OCI-LY7 (cell line): ENCODE measurements at places on chromosomes 11 and 22.

GRCh38 chr22:27982106-27982505 is 63.0 kb upstream of the PITPNB start:
- no peak for DNase-seq

DNA sequence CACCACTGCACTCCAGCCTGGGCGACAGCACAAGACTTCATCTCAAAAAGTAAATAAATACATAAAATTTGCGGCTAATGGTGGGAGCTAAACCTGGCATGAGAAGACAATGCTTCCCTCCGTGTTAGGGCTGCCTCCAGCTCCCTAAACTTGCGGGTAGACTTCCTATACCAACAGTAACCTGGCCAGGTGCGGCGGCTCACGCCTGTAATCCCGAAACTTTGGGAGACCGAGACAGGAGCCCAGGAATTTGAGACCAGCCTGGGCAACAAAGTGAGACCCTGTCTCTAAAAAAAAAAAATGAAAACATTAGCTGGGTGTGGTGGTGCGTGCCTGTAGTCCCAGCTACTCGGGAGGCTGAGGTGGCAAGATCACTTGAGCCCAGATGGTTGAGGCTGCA is 25.3 kb downstream of the SLC25A18 start:
- DNase-seq = no peak

DNA sequence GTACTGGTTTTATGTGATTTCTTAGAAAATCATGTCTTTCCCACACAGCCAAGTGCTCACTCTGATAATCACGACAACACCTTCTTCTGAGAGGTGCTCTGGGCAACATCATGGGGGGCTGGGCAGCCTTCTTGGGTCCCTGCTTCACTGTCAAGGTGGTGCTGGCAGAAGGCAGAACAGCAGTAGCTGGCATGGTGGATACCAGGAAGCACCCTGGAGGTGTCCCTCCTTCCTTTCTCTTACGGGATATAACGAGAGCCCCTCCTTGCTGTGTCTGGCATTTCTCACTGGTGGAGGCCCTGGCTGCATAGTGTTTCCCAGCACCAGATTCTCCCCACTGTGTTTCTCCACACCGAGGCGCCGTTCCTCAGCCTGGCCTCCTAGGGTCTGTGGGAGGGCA is 60.9 kb downstream of the SCN3B start:
- no peak for DNase-seq

GRCh38 chr11:36578458-36578857 is 10.7 kb downstream of the RAG1 start:
- DNase-seq = no peak

DNA sequence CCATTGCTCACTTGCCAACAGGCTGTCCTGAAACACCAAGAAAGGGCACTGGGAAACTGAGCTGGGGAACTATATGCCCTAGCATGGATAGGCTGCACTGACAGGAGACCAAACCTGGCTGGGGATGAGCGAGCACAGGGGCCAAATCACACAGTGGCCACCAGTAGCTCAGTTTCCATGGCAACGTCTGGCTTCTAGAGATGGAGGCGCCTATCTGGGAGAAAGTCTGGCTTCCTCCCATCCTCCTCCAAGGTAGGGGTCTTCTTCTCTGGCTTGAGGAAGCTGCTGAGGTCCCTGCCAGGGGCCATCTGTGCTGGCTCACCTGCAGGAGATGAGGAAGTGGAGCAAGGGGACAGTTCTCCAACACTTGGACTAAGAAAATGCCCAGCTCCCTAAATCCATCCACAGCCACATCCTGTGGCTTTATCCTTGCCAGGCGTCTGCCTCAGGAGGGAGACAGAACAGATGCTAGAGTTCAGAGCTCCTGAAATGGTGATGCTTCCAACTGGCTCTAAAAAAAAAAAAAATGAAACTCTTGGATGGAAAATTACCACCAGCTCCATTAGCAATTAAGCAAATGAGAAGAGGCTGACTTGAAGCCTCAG is 48.3 kb downstream of the SYT13 start:
- DNase-seq = no peak

- DNase-seq = no peak
These were observed 8.0 kb downstream of the LAYN start for GRCh38 chr11:111548525-111548924.

DNA sequence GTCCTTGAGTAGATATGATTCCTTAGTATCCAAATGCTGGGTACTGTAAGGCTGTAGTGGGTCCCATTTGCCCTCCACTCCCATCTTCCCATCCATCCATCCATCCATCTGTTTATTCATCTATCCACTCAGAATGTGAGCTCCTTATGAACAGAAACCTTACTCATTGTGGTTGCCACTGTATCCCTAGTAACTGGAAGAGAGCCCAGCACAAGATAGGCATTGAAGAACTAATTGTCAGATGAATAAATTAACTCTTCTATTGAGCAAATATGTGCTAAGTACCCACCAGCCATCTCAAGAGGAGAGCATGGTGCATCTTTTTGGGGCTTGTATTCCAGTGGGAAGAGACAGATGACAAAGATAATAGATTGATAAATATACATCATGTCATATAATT is 86.4 kb upstream of the SEZ6L start:
- no peak for DNase-seq

GRCh38 chr11:12715941-12716340 is 41.7 kb downstream of the TEAD1 start:
- no peak for DNase-seq

- no peak for DNase-seq
These were observed 30.7 kb upstream of the ARFGAP3 start for GRCh38 chr22:42887523-42888507.

DNA sequence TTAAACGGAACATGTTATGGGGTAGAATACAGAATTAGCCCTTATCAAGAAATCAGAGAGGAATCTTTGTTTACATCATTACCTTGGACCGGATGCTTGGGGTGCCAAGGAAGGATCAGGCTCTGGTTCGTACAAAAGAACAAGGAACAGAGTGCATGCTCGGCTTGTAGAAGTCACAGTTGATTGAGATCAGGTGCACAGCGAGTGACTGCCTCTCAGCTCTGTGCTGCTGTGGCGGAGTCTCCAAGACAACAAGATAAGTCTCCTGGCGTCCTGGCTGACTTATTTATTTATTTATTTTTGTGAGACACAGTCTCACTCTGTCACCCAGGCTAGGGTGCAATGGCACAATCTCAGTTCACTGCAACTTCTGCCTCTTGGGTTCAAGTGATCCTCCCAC is 31.8 kb downstream of the GLB1L2 start:
- DNase-seq = peak; percentile 4

- peak; percentile 62 for DNase-seq
These were observed 1.5 kb downstream of the SLC43A1 start for GRCh38 chr11:57513911-57514537.

DNA sequence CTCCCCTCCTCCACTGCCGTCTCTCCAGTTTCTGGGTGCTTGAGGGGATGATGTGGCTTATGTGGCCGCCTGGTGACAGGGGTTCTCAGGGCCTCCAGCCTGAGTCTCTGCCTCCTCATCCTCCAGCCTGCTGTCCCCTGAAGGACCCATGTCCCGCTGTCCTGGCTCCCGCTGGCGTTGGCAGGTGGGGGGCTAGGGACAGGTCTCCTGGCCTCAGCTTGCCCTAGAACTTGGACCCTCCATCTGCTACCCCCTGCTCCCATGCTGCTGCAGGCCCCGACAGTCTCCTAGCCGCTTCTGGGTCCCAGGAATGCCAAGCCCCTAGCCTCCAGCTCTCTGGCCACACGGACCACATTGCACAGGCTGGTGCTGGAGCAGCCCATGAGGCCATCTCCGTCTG is 13.9 kb upstream of the CELSR1 start:
- no peak for DNase-seq

DNA sequence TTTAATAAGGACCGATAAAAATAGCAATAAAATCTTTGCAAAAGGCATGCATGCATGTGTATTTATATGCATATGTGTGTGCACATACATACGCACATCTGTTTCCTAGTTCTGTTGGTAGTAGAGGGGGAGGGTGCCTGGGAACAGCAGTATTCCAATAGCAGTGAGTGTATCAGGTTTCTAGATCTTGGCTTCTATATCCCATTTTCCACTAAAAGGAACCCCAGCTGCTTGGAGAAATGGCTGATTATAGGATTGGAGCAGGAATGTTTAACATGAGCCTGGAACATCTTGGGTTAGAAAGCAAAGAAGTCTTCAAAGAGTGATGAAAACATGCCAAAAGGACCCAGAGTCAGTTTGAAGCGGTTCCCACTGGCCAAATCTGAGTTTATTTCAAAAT is 21.0 kb downstream of the TNRC6B start:
- no peak for DNase-seq

DNA sequence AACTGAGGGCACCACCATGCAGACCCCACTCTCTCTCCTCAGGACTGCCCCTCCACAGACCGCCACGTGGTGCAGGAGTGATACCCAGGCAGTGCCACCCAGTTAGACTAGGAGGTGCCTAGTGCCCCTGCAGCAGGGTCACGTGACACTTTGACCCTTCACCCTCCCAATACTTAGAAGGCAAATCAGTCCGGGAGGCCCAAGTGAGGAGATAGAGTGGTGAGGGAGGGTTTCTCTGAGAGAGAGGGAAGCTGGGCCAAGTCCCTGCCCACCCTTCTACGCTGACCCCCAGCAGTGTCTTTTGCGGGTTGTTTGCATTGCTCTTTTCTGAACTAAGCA is 84.6 kb downstream of the BUD13 start:
- no peak for DNase-seq

GRCh38 chr11:101523634-101524260 is 60.1 kb downstream of the TRPC6 start:
- DNase-seq = no peak

DNA sequence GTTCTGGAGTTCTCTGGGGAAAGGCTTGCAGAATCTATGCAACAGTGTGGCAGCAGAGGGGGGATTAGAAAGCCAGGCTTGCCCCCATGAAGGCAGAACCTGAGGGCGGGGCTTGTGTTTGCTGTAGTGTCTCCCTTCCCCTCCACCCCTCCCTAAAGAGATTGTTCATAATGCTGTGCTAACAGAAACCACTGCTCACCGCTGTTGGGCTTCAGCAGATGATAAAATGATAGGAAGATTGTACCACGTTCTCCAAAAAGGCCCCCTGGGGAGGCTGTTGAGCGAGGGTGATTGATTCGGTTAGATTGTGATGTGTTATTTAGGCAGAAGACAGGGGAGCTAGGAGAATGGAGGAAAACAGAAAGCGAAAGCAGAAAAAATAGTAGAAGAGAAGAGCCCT is 215.2 kb upstream of the NCAM1 start:
- DNase-seq = no peak

- peak; percentile 48 for DNase-seq
These were observed 3.9 kb downstream of the FDX1 start for GRCh38 chr11:110433393-110434333.

GRCh38 chr11:106012744-106013143 is 9.3 kb downstream of the MSANTD4 start:
- DNase-seq = no peak

DNA sequence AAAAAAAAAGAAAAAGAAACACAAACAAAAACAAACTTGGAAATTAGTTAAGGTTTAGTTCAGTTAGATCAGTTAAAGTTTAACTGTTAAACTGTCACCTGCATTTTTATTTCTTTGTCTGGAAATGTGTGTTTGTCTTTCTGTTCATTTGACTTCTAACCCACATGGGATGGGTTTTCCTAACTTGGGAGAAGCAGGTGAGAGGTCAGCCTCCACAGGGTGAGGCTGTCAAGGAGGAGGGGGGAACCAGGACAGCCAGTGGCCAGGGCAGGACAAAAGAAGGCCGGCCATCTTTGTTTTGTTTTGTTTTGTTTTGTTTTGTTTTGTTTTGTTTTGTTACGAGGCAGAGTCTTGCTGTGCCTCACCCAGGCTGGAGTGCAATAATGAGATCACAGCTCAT is 13.4 kb upstream of the GCAT start:
- no peak for DNase-seq

DNA sequence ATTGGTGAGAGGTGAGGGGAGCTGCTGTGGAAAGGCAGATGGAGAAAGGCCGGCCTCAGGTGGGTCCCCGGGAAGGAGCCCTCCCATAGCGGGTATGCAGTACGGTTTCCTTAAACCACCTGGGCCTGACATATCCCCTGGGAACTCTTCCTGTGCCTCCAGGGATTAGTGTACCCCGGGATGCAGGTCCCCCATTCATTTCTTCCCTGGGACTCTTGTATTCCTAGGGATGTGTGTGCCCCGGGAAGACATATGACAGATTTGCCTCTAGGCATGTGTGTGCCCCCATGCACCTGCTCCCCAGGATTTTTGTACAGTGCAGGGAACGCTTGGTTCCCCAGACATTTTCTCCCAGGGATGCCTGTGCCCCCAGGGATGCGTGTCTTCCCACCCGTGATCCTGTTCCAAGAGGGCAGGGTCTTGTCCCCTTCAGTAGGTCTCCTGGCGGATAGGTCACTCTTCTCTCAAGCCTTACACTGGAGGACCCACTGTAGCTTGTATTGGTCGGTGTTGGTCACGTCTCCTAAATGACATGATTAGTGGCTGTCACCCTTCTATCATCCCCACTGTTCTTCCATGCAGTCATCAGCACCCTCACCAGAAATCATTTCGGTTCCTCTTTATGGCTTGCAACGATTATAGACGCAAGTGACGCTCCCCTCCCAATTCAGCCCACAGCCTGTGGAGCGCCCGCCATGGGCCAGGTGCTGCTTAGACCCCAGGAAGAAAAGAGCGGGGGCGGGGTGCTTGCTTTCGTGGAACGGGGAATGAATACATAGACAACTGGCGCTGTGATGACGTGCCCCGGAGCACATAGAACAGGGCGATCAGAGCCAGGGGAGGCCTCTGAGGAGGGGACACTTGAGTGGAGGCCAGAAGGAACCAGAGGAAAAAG is 1.3 kb downstream of the PARVB start:
- DNase-seq = peak; percentile 72

DNA sequence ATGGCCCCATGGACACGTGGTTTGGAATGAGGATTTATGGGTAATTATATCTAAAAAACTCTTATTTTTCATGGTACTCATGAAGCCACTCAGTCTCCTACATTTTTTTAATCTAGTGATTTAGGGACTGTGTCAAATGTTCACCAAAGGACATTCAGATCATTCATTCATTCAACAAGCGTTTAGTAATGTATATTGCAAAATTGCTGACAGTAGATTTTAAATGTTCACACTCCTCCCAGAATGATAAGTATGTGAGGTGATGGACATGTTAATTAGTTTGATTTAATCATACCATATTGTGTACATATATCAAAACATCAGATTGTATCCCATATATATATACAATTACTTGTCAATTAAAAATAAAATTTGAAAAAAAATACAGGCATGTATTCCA is 40.8 kb upstream of the E2F8 start:
- DNase-seq = no peak

DNA sequence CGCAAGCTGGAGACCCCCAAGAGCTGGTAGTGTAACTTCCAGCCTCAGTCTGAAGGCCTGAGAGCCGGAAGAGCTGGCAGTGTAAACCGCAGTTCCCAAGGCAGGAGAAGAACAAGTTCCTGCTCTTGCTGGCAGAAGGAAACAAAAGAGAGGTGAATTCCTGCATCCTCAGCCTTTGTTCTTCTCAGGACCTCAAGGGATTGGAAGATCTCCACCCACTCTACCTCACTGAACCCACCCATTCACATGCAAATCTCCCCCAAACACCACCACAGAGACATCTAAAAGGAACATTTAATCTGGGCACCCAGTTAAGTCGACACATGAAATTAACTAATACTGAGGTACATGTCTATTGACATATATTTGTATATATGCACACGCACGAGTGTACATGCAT is 1310.3 kb downstream of the TBC1D22A start:
- peak; percentile 54 for DNase-seq
